ENCODE measurements at places on chromosomes 2 and 18.

DNA sequence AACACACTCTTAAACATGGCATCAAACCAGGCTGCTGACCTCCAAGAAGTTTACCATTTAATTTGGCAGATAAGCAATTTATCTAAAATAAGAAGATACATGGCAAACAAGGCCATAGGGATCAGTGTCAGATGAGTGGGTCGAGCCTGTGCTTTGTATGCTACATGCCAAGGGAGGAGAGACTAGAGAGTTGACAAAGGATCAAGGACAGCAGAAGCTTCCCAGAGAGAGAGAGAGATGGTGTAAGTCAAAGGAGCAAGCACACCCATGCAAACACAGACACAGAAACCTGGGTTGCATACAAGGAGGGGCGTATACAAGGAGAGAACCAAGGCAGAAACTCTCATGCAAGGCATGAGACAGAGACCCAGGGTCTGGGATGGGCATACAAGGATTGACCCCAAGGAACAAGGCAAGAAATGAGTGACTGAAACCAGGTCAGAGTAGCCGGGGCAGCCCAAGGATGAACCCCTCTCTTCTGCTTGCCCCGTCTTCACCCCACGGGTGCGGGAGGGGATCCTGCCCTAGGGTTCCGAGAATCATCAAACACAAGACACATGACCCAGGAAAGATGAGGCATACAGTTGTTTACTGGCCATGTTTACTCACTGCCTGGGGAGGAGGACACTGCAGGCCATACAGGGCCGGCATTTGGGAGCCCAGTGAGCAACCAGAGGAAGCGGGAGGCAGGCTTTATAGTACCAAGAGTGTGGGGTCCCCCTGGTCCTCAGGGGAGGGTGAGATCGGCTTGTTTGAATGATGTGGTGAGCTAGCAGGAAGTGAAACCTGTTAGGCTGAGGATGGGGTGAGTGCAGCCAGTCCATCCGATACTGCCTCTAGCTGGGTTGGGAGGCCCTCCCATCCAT, 529.2 kb upstream of the ID2 start:
- no peak for DNase-seq

GRCh38 chr2:214005337-214005736, 405.5 kb upstream of the VWC2L start:
- DNase-seq, result no peak

- DNase-seq, result no peak
Observed at GRCh38 chr2:38185012-38185491, 109.1 kb upstream of the CYP1B1 start.

DNA sequence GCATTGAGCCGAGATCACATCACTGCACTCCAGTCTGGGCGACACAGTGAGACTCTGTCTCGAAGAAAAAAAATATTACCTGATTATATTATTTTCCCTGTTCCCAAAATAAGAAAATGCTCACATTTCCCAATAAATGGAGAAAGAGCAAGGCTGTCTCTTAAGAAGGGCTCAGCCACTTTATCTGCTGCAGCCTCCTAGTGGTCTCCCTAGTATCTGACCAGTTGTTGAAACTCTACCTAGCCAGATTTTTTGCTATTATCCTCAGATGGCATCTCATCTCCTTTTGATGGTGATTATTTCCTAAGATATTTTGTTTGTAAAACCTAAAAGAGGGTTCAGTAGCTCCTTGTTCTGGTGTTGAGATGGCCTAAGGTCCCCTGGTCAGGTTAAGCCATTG, 114.3 kb downstream of the TPGS2 start:
- DNase-seq, result no peak

- DNase-seq, result no peak
Observed at GRCh38 chr2:98458667-98459380, 14.2 kb downstream of the INPP4A start.

- DNase-seq, result no peak
Observed at GRCh38 chr2:204498291-204498690, 47.0 kb upstream of the PARD3B start.

GRCh38 chr2:231218366-231218765, 19.9 kb downstream of the ARMC9 start:
- no peak for DNase-seq

GRCh38 chr2:109138449-109138848, 9.4 kb downstream of the SH3RF3 start:
- DNase-seq, result no peak

DNA sequence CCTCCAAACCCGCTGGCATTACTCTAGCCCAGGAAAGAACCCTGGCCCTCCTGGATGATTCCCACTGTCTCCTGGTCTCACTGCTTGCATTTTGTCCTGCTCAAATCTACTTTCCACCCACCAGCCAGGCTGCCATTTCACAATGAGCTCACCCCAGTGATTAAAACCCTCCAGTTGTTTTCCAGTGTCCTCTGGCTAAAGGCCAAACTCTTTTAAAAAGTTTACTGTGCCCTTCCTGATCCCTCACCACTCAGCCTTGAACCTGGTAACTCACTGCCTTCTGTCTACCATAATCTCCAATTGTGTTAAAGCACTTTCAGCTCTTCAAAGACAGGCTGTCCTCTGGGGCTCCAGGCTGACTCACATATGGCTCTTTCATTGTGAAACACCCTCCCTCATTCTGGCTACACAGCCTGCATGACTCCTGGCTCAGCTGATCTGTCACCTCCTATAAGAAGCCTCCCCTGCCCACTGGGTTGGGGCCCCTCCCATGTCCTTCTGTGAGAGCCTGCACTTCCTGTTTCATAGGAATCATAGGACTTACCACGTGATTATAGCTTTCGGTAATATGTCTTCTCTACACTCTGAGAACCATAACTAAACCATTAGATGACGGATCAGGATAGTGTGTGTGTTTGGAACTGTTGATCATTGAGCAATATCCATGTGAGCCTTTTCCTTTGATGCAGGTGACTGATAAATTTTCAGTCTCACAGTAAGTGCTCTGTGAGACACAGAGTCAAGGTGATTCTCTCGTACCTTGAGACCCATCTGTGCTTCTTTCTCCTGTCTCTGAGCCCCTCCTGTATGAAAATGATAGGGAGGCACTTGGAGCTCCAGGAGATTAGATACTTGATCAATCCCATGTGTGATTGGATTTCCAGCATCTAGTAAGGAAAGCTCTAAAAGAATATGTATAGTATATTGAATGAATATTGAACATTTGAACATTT, 590.8 kb upstream of the ID2 start:
- DNase-seq, result no peak

- no peak for DNase-seq
Observed at GRCh38 chr2:239371726-239372686, 28.8 kb downstream of the HDAC4 start.
